Lung (tissue), 17 donors: ENCODE measurements at places on chromosomes 5 and 9. TPM values are rescaled to one million over a fixed set of nuclear protein-coding genes. Genes with fewer than 3 reads are reported as not detected.

Gene WDR38
- 11.4 TPM for total RNA-seq

Gene SLC36A2
- not detected for total RNA-seq

Gene DRD1
- 1.5 TPM for total RNA-seq

Gene OR2K2
- total RNA-seq = not detected

Gene CCDC152
- total RNA-seq = 0.98 TPM

Gene TMEFF1
- total RNA-seq = 0.71 TPM

Gene PRDM9
- total RNA-seq = not detected

Gene UAP1L1
- 35.5 TPM for total RNA-seq

Gene ZNF366
- total RNA-seq = 4.3 TPM

Gene PCDHA12
- 0.23 TPM for total RNA-seq

Gene FOXE1
- 0.06 TPM for total RNA-seq

Gene CCDC112
- 7.0 TPM for total RNA-seq

Gene BTNL8
- 1.5 TPM for total RNA-seq

Gene EQTN
- total RNA-seq = not detected

Gene CNTNAP3B
- 13.6 TPM for total RNA-seq

Gene SUSD3
- total RNA-seq = 6.4 TPM

Gene ISOC1
- 34.8 TPM for total RNA-seq

Gene PLPP6
- 6.9 TPM for total RNA-seq

Gene ANKRD34B
- not detected for total RNA-seq

Gene FAXDC2
- total RNA-seq = 21.0 TPM

Gene CAMK4
- 27.7 TPM for total RNA-seq

Gene PRSS3
- total RNA-seq = 1.3 TPM

Gene DNAI1
- total RNA-seq = 12.8 TPM

Gene SLC34A1
- total RNA-seq = not detected

Gene GABRA6
- total RNA-seq = not detected

Gene RGP1
- total RNA-seq = 13.0 TPM

Gene TMEM245
- 63.3 TPM for total RNA-seq

Gene TRPM3
- total RNA-seq = 0.49 TPM

Gene NEURL1B
- 26.4 TPM for total RNA-seq

Gene IFNB1
- not detected for total RNA-seq

Gene NUTM2G
- not detected for total RNA-seq
